ENCODE measurements at places on chromosomes 11 and 22.

DNA sequence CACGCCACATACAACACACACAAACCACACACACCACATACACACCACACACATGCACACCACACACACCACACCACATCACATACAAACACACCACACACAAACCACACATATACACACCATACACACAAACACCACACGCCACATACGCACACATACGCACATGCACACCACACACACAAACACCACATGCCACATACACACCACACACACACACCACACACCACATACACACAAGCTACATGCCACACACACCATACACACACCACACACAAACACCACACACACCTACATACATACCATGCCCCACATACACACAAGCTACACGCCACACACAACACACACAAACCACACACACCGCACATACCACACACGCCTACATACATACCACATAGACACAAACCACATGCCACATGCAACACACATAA is 15.7 kb upstream of the TH start:
- DNase-seq = no peak

DNA sequence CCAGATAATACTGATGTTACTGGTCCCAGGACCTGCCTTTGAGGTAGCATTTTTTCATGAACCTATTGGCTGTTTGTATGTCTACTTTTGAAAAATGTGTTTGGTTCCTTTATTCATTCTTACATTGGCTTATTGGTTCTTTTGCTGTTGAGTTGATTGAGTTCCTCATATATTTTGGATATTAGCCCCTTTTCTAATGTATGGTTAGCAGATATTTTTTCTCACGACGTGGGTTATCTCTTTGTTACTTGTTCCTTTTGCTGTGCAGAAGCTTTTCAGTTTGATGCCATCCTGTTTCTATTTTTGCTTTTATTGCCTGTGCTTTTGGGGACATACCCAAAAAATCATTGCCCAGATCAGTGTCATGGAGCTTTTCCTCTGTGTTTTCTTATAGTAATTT is 9.8 kb upstream of the ZNF74 start:
- no peak for DNase-seq

DNA sequence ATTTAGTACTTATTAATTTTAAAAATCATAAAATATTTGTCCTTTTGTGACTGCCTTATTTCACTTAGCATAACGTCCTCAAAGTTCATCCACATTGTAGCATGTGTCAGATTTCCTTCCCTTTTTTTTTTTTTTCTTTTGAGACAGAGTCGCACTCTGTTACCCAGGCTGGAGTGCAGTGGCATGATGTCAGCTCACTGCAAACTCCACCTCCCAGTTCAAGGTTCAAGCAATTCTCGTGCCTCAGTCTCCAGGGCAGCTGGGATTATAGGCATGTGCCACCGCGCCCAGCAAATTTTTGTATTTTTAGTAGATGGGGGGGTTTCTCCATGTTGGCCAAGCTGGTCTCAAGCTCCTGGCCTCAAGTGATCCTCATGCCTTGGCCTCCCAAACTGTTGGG is 10.6 kb downstream of the RAB6A start:
- no peak for DNase-seq

- DNase-seq = no peak
These were observed 1.6 kb downstream of the IFITM10 start for GRCh38 chr11:1748636-1749394.

GRCh38 chr11:93072229-93072914 is 102.9 kb downstream of the MTNR1B start:
- no peak for DNase-seq

DNA sequence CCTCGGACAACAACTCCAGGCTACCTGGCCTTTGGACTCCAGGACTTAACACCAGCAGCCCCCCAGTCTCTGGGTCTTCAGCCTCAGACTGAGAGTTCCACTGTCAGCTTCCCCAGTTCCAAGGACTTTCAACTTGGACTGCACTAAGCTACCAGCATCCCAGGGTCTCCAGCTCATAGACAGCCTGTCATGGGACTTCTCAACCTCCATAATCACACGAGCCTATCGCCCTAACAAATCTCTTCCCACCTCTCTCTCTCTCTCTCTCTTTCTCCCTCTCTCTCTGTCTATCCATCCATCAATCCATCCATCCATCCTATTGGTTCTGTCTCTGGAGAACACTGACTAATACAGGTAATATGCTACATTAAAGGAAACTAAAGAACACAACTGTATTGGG is 10.7 kb downstream of the RAB30 start:
- DNase-seq = no peak

DNA sequence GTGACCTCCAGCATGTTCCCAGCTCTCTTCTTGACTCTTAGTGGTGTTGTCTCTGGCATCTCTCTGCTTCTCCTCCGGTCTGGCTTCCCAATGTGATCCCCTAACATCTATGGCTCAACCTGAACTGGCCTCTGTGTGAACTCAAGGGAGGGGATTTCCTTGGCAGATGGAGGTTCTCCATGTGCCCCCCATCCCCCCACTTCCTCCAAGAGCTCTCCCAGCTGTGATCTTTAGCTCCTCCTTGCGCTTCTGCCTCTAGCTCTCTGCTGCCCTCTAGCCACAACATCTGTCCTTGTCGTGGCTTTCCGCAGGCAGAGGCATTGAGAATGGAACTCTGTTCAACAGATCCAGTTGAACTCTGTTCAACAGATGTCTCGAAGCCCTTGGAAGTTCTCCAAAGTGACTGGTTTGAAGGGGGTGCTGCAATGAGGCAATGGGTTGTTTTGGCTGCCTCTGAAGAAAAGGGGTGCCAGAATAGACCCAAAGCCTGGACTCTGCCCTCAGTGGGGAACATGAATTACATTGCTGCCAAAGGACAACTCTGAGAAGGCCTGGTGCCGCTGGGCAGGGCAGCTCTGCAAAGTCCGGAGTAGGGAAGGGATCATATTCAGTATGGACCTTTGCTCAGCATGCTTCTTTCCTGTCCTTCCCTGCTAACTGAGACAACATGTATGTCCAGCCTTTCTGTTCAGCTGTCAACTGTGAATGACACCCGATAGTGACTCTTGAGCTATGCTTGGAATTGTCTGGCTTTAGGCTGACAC is 61.9 kb downstream of the ADM start:
- peak; percentile 4 for DNase-seq

DNA sequence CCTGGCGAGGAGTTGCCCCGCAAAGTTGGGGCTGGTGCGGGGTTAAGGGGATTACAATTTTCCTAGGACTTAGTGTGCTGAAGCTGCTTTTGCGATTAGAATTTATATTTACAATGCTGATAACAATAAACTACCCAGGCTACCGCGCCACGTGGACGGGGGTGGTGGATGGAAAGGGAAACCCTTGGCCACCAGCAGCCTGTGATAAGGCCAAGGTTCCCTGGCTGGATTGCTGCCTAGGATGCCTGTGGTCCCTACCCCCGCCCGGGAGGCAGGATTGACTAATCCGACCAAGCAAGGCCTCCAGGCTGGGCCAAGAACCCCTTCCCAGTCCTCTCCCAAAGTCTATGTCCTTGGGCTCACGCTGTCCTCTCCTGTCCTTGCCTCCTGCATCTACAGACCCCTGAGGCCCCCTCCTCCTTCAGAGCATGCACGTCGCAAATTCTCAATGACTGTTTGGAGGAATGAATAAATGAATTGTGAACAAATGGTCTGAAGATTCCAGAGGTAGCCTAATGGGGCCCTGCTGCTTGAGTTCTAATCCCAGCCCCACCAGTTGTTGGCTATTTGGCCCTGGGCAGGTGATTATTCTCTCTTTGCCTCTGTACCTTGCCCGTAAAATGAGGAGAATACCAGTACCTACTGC is 7.6 kb upstream of the CHKA start:
- no peak for DNase-seq

DNA sequence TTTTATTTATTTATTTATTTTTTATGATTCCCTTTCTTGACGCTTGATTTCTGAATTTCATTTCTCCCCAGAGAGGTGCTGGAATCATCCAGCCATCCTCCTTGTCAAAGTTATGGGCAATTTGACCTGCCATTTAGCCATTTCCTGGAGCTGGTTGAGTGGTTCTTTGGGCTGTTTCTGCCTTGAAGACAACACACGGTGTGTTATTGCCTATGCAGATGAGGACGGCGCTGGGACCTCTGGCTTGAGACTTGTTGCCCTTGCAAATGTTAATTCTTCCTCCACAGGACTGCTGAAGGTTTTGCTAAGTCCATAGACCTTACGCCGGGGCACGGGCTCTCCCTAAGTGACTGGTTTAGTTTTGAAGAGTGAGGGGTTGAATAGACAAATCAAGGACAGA is 147.9 kb upstream of the PLET1 start:
- DNase-seq = no peak

- no peak for DNase-seq
These were observed 1.3 kb upstream of the PARVG start for GRCh38 chr22:44179196-44179988.

DNA sequence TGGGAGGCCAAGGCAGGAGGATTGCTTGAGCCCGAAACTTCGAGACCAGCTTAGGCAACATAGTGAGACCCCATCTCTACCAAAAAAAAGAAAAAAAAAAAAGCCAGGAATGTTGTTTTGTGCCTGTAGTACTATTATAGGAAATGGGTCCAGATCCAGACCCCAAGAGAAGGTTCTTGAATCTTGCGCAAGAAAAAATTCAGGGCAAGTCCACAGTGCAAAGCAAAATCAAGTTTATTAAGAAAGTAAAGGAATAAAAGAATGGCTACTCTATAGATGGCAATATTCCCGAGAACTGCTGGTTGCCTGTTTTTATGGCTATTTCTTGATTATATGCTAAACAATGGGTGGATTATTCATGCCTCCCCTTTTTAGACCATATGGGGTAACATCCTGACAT is 51.2 kb upstream of the RDX start:
- no peak for DNase-seq

- DNase-seq = no peak
These were observed 2.3 kb upstream of the CATSPERZ start for GRCh38 chr11:64297699-64298358.

DNA sequence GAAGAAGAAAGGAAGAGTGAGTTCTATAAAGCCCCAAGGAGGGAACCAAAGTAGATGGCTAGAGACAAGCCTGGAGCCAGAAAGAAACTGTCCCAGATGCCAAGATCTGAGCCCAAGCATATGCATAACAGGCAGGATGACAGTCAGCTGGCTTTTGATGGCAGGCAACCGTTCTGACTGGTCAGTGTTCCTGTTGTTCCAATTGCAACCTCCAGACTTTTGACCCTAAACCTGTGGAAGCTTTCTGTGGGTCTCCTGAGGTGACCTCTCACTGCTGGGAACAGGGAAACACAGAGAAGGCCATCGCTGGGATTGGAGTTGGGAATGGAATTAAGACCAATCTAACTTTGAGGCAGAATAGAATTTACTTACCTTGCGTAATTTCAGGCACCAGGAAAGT is 21.6 kb upstream of the NNMT start:
- DNase-seq = no peak

- DNase-seq = no peak
These were observed 12.6 kb downstream of the SOX10 start for GRCh38 chr22:37971475-37972434.

GRCh38 chr11:19258641-19259230 is 18.0 kb upstream of the E2F8 start:
- DNase-seq = no peak

DNA sequence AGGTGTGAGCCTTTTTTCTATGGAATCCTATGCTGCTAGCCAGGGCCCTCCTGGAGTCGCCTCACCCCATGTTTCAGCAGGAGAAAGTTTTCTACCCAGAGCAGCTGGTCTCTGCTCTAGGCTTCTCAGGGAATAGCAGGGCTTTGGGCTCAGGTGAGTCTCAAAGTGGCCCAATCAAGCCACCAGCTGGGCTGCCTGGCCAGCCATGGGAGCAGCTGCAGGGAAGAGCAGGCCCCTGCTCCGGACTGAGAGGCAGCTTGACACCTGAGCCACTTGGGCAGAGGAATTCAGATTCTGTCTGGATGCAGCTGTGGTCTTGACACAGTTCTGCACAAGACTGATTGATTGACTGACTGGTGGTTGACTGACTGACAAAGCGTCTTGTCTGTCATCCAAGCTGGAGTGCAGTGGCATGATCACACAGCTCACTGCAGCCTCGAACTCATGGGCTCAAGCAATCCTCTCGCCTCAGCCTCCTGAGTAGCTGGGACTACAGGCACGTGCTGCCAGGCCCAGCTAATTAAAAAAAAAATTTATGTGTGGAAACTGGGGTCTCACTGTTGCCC is 57.5 kb upstream of the ARFGAP3 start:
- no peak for DNase-seq

DNA sequence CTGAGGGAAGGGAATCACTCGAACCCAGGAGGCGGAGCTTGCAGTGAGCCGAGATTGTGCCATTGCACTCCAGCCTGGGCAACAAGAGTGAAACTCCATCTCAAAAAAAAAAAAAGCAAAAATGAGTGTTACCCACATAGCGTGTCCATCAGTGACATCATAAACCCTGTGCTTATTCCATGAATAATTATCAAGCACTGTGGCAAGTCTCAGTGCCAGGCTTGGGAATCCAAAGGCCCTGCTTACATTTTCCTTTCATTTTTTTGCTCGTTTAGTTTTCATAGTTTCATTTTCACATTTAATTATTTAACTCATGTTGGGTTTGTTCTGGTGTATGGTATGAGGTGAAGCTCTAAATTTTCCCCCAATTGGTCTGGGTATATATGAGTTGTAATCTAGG is 46.5 kb downstream of the NEU3 start:
- DNase-seq = no peak

- DNase-seq = no peak
These were observed 13.0 kb upstream of the CXCR5 start for GRCh38 chr11:118870396-118871343.

DNA sequence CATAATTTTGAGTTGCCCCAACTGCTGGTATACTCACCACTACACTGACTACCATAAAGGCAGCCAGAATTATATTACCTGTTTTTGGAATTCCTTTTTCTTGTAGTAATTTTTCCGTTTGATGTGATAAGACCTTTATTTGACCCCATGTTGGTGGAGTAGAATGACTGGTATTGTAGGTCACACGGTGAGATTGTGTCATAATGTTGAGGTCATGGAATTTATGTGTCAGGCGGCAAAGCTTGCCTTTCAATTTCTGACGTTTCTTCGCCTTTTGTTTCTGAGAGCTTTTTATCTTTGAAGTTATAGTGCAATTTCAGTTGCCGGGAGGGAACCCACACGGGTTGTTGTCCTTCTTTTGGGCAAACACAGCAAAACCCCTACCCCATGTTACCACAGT is 13.0 kb downstream of the OR52K1 start:
- no peak for DNase-seq
